ENCODE measurements at places on chromosomes 2 and 18. TPM values are rescaled to one million over a fixed set of nuclear protein-coding genes. Genes with fewer than 3 reads are reported as not detected.

DNA sequence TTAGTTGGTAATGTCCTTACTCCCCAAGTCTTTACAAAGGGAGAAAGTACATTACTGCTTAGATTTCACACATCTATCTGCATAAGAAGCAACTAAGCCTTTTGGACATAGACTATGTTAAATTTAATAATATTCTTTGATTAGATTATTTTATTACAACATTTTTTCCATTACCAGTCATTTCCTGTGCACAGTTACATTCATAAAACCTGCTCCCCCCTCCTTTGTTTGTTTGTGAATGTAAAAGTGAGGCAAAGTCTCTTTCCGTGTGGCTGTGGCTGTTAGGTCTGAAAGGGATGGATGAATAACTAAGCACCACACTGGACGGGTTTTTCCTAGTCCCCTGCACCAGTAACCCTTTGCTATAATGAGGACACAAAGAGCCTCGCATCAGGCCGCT is 9.6 kb downstream of the PTGR3 start:
- no peak for DNase-seq

GRCh38 chr2:207352978-207353671 is 176.6 kb upstream of the CREB1 start:
- DNase-seq, result no peak

- DNase-seq, result no peak
Observed at GRCh38 chr2:68588589-68588988, 54.8 kb upstream of the PROKR1 start.

The ITGB6 gene
- 7.0 TPM for total RNA-seq

DNA sequence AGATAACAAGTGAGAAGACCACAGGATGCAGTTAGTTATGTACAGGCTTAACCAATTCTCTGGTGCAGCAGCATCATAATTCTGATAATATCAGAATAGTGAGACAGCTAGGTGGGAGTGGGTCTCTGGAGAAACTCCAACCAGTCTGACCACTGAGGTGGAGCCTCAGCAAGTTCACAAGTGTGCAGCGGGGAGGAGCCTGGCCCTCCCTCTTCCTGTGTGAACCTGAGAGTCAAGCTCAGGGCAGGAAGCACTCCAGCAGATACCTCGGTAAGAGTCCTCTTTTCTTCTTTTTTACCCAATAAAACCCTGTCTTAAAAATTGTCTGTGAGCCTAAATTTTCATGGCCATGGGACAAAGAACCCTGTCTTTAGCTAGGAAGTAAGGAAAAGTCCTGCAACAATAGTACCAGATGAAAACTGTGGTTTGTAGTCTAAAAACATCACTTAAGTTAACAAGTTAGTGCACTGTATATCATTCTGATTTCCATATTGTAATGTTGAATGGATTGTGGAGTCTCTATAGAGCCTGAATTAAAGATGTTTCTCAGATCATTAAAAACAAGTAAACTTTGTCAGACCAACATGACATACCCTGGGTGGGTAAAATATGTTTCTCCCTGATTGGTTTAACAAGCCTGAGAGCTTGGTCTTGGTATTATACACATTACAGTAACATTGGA is 370.8 kb downstream of the TMEM182 start:
- no peak for DNase-seq

DNA sequence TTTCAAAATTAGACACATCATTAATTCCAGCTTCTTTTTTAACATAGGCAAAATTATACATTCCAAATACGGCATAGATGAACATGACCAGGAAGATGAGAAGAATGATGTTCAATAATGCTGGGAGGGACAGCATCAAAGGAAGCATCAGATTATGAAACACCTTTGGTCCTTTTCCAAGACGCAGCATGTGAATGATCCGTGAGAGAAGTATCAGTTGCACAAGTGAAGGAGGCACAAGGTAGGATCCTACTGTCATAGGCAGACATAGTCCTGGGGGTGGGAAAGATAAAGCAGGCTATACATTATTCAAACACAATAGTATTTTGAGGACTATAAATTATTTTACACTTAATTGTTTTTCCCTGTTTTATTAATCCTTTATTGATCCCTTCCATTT is 30.6 kb upstream of the SCN9A start:
- no peak for DNase-seq

GRCh38 chr2:7437141-7437540 is 519.9 kb downstream of the RNF144A start:
- no peak for DNase-seq

- DNase-seq, result no peak
Observed at GRCh38 chr2:117378653-117379052, 435.8 kb upstream of the DDX18 start.

DNA sequence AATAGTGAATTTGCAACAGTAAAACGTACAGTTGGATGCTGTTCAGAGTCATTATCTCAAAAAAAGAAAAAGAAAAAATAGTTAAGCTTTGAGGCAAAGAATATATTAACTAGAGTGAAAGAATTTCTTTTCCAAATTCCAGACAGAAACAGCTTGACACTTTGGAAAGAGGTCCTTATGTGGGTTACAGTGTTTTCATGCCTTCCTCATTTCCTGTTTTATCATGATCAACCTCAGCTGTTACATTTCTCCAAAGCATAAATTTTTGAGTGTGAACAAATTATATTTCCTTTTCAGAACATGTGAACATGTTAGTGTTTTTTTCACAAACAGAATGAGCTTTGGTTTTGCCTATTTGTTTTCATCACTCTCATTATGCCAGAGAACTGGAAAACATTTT is 13.6 kb downstream of the FRZB start:
- no peak for DNase-seq

DNA sequence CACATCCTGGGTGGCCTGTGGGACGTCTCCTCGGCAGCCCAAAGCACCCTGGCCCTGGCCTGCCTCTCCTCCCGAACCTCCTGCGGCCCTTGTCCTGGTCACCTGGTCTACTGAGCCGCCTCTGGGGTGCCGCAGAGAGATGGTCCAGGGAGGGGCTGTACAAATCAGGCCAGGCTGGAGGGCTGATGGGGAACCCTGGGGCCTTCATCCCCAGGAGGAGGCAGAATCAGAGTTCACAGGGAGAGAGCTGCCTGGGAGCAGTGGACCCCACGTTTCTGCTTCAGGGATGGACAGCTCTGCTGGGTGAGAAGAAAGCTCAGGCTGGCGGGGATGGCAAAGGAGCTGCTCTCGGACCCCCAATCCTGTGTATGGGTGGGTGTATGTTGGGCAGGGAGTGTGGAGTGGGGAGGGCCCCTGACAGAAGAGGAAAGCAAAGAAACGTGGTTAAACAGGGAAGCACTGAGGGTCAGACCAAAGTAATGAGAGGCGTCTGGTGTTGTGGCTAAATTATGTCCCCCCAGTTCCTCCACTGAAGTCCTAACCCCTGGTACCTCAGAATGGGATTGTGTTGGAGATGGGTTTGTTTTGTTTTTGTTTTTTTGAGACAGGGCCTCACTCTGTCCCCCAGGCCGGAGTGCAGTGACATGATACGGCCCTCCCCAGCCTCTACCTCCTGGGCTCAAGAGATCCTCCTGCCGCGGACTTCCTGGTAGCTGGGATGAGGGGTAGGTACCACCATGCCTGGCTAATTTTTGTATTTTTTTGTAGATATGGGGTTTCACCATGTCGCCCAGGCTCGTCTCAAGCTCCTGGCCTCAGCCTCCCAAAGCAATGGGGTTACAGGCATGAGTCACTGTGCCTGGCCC is 73.4 kb upstream of the SMAD7 start:
- no peak for DNase-seq

The CIB4 gene
- not detected for total RNA-seq

The ADAM23 gene
- total RNA-seq, result 19.9 TPM

The ACMSD gene
- total RNA-seq, result not detected

GRCh38 chr2:124524155-124524915 is 499.2 kb downstream of the CNTNAP5 start:
- no peak for DNase-seq

The REG3A gene
- total RNA-seq, result not detected

- no peak for DNase-seq
Observed at GRCh38 chr2:12207491-12207890, 461.1 kb downstream of the LPIN1 start.

The KRTCAP3 gene
- total RNA-seq, result 15.4 TPM

The PRKAG3 gene
- not detected for total RNA-seq

DNA sequence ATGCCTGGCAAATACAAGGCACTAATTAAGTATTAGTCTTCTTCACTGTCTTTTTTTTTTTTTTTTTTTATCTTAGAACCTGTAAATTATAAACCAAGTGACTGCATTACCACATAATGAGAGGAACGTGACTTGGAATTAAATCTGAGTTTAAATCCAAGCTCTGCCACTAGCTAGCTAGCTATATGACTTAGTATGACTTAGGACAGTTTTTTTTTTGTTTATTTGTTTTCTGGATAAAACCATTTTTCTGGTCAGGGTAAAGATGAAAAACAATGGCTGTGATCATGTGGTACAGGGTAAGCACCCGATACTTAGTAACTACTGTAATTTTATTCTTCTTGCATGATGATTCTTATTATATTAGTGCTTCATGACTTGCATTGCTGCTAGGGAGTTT is 191.8 kb upstream of the LRRTM1 start:
- DNase-seq, result no peak

The SLC35F6 gene
- total RNA-seq, result 19.9 TPM

DNA sequence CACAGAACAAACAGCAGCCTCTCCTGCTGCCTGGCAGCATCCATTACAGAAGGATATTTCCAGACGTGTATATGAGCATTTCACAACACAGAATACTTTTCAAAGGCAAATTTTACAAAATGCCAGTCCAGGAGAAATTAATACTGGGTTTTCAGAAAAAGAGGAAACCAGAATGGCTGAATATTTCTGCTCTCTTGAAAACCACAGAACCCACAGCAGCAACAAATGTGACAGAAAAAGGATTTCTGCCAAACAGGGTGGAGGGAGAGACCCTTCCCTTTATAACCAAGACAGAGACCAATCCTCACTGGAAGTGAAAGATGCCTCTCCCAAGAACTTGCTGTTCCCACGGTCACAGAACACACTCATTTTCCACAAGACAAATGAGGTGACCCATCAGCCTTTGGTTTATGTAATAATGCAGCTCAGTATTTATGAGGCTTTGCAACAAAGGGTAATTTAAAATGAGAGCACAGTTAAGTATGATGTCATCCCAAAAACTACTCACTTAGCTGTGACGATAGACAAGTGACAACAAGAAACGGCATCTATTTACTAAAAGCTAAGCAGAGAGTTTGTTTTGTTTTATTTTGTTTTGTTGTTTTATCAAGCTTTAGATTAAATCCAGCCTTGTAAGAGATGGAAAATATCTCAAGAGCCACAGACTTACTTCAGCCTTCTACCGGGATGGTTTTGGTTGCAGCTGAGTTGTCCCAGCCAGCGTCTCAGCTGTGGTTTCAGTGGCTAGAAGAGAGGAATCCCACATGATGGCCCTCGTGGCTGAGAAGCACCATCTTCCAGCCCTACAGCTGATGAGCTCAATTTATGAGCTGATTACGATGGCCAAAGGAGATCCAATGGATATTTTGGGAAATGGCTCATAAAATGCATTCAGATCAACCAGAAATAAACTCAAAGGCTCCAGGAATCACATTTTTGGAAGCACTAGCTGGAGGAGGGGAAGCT is 249.3 kb upstream of the AGAP1 start:
- no peak for DNase-seq

The MEIS1 gene
- total RNA-seq, result 306 TPM

DNA sequence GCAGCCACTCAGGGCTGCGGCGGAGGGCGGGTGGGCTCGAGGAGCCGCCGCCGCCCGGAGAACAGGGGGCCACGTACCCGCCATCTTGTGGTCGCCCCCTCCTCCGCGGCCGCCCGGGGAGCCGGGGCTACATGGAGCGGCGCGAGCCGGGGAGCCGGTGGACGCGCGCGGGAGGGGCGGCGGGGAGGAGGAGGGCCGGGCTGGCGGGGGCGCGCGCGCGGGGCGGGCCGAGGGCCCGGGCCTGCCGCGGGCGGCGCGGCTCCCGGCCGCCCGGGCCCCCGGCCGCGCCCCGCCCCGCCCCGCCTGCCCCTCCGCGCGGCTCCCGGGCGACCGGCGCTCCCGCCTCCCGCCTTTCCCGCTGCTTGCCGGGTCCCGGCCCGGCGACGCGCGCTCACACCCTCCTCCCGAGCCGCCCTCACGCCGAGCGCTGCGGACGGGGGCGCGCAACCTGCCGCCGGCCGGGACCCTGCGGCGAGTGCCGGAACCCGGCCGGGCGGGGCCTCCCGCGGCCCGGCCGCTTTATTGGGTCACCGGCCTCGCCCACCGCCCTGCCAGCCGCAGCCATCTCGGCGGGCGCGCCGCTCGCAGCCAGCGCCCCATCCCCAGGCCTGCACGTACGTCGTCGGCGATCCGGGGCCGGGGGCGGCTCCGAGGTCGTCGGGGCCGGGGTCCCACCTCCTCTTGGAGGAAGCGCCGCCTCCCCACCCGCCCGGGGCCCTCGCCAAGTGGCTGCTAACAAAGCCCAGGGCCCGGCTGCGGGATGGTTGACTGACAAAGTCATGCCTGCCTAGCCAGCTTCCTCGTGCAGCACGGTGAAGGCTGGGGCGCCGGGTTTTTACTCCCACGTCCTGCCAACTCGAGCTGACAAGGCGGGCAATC is at the start of gene PPP4R1:
PPP4R1 (minus strand) TSS at position 159 of the 879 bp plus-strand sequence; CDS start at position 84, 75 bp downstream.
- peak; percentile 73 for DNase-seq

GRCh38 chr2:205427112-205427511 is 255.2 kb upstream of the NRP2 start:
- DNase-seq, result no peak

- no peak for DNase-seq
Observed at GRCh38 chr2:201833781-201834180, 27.4 kb downstream of the CDK15 start.
